AG04450 (cell line): ENCODE measurements at places on chromosomes 12 and 14.

- DNase-seq, result no peak
Measured at GRCh38 chr14:40219032-40219431, 786.8 kb upstream of the FBXO33 start.

GRCh38 chr12:20549108-20549719, 145.9 kb upstream of the SLCO1C1 start:
- no peak for DNase-seq

DNA sequence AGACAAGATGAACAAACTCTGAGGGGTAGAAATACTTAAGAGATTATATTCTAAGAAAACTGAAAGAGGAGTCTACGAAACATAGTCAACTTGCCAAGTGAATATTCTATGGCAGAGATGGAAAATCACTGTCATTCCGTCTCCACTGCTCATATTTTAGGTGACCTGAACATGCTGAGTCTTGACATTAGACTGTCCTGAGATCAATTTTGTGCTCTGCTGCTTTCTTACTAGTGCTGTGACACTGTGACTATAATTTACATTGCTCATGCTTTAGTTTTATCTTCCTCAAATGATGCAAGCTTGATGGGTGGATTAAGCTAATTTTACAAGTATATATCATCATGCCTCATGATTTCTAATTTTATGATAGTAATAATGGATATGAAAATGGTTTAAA, 228.2 kb upstream of the LRFN5 start:
- no peak for DNase-seq

GRCh38 chr14:84783511-84783910, 746.4 kb upstream of the FLRT2 start:
- DNase-seq, result no peak

- no peak for DNase-seq
Measured at GRCh38 chr12:68871921-68872320, 61.0 kb downstream of the CPM start.
